ENCODE measurements at places on chromosomes 6 and 20.

- no peak for DNase-seq
Measured at GRCh38 chr20:24620937-24621519, 151.6 kb downstream of the SYNDIG1 start.

- DNase-seq: no peak
Measured at GRCh38 chr6:74997646-74998045, 208.2 kb downstream of the COL12A1 start.

- DNase-seq: no peak
Measured at GRCh38 chr6:51929934-51930574, 157.4 kb downstream of the PKHD1 start.

GRCh38 chr6:159169193-159169555 lies at the start of gene FNDC1:
Gene FNDC1, plus strand, starts transcription at chr6:159169400. Its CDS starts 197 bp downstream, at chr6:159169597.
- DNase-seq: peak; percentile 41

DNA sequence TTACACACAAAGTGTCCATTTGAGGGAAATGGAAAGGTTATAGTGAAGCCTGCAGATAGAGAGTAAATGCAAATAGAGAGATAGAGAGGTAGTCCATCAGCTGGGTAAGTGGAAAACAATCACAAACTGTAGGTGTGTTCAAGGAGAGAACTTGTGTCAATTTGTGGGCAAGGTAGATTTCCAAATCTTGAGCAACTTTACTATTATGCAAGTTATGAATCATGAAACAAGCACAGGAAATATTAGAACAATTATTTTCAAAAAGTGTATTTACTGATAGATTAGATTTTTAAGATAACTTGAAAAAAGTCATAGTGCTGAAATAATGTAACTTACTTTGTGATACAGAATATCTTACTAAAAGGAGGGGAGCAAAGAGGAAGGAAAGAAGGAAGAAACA lies 792.9 kb downstream of the EYS start:
- no peak for DNase-seq

GRCh38 chr20:58305061-58305460 lies 4.5 kb upstream of the RAB22A start:
- DNase-seq: no peak

DNA sequence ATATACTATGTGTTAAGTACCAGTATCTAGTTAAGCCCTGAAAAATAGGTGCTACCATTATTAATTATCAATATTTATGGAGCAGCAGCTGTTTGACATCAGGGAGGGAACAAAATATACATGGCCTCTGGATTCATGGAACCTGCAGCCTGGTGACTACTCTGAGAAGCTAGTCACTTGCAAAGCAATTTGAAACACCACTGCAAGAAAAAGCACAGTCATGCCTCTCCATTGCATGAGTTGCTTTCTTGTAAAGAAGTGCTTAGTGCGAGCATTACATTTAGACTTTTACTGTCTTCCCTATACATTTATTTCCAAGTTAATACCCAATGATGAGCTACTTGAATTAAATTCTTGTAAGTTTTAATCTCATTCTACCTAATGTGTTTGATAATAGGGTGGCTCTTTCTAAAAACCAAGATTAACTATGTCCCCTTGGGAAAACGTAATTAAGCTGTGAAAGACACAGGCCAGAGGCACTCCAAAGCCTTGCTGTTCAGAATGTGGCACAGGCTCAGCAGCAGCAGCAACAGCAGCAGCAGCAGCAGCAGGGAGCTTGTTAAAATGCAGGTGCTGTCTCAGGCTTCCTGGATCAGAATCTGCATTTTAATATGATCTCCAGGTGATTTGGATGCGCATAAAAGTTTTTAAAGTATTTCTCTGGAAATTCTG lies 83.6 kb downstream of the PFDN4 start:
- no peak for DNase-seq

DNA sequence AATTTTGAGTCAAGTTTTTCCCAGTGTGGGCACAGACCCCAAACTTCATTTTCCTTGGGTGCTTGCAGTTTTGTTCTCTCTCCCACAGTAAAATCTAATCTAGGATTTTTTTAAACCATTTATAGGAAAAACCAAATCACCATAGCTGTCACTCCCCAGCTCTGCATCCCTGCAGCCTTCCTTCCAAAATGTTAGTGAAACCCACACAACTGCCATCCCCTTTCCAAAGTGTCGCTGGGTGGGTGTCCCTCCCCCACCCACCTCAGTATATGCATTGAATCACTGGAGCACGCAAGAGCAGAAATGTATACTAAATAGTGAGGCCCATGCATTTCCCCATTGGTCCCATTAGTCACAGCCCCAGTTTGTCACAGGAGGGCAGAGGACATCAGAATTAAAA lies 138.3 kb downstream of the MTFR2 start:
- DNase-seq: no peak

GRCh38 chr20:46438156-46438750 lies 31.8 kb upstream of the ELMO2 start:
- DNase-seq: no peak

GRCh38 chr6:164124986-164125385 lies 710.5 kb downstream of the QKI start:
- no peak for DNase-seq

DNA sequence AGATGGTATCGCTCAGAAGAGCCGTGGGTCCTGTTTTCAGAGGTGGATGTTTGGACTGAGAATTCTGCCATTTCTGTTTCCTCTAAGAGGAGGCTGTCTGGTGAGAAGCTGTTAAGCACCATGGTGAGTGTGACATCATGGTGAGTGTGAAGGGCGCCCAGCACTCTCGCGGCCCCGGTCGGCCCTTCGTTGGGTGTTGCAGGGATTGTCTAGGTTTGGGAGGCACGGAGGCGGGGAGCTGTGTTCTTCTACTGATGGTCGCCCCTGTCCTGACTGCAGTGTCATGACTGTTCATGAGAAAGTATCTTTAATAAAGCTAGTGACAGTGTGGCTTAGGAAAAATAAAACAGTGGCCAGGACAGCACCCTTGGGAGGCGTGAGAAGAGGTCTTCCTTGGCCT lies 70.4 kb downstream of the NOL4L start:
- DNase-seq: no peak

GRCh38 chr6:93419304-93420162 lies at the start of gene EPHA7:
Gene EPHA7, minus strand, starts transcription at chr6:93419559. Its CDS starts 218 bp downstream, at chr6:93419341.
- peak; percentile 39 for DNase-seq

- no peak for DNase-seq
Measured at GRCh38 chr6:1736346-1737105, 126.8 kb downstream of the FOXC1 start.

GRCh38 chr6:137740967-137741761 lies 125.9 kb upstream of the TNFAIP3 start:
- no peak for DNase-seq

GRCh38 chr6:4975506-4975905 lies 28.3 kb downstream of the RPP40 start:
- no peak for DNase-seq

- no peak for DNase-seq
Measured at GRCh38 chr20:60431349-60431748, 473.1 kb downstream of the CDH26 start.

GRCh38 chr6:167540796-167541195 lies 215.9 kb downstream of the TTLL2 start:
- no peak for DNase-seq

DNA sequence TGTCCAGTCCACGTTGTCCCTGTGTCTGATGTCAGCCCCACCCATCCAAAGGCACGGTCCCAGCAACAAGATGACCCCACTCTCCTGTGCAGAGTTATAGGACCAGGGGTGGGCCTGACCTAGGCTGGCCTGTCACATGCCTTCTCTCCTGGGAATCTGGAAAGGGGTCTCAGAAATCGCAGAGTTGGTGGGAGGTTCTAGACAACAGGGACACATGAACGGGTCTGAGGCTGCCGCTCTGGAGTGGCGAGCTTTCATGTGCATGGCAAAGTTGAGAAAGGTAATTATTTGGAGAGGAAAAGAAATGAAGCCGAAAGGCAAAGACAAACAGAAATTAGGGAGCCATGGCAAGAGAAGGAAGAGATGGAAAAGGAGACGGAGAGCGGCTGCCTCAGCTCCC lies 29.5 kb downstream of the BFSP1 start:
- DNase-seq: no peak

DNA sequence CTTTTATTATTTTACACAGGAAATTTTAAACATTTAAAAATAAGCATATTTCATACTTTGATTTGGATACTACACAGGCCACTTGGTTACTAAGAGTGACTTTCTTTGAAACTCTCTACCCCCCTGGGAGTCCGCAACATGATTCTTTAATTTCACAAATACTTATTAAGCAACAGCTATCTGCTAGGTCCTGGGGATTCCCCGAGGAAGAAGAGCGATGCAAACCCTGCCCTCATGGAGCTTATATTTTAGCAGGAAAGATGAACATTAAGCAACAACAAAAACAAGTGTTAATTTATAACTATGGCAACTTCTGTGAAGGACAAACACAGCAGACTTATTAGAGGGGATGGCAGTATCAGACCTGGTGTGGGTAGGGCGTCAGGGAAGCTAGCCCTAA lies 3.9 kb upstream of the ADTRP start:
- no peak for DNase-seq

GRCh38 chr6:48389146-48390043 lies 278.4 kb upstream of the PTCHD4 start:
- no peak for DNase-seq

- DNase-seq: no peak
Measured at GRCh38 chr20:6113951-6114350, 8.9 kb downstream of the FERMT1 start.

- no peak for DNase-seq
Measured at GRCh38 chr6:36285187-36285671, 15.4 kb downstream of the PNPLA1 start.

- no peak for DNase-seq
Measured at GRCh38 chr6:128632131-128632530, 111.7 kb upstream of the PTPRK start.

DNA sequence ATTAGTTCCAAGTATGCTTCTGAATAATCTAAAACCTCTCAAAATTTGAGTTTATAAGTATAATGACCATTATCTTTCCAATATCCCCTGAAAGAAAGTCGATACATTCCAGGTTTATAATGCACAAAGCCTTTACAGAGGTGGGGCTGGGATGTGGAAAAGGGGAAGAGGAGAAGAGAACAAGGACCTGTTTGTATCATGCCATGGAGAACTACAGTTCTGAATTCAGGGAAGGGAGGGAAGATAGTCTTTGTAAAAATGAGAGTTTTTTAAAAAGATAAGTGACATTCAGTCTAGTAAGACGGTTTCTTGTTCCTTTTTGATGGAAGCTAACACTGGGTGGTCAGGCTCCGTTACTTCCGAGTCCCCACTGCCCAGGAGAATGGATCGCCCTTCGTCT lies 26.1 kb downstream of the ZBTB2 start:
- DNase-seq: no peak

- DNase-seq: no peak
Measured at GRCh38 chr20:49459684-49460083, 22.8 kb downstream of the KCNB1 start.

DNA sequence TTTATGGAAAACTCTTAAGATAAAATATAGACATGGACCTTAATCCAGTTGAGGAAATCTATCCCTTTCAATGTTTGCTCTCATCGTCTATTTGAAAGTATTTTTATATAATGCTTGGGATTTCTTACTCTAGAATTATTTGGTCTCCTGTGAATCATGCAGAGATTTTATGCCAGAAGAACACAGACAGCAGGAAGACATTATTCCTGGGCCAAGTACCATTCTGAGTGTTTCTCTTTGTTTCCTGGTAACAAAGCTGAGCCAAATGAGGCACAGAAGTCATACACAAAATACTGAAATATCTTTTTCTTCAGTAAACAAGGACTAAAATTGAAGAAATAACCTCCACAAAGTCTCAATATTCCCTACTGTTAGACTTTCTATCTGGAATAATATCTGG lies 538.2 kb upstream of the EYS start:
- no peak for DNase-seq

- DNase-seq: no peak
Measured at GRCh38 chr6:93293872-93294271, 125.5 kb downstream of the EPHA7 start.

- no peak for DNase-seq
Measured at GRCh38 chr20:51116765-51117686, 94.1 kb upstream of the KCNG1 start.

- no peak for DNase-seq
Measured at GRCh38 chr20:61161726-61162390, 90.2 kb upstream of the CDH4 start.

GRCh38 chr6:54916858-54917257 lies 70.3 kb downstream of the FAM83B start:
- no peak for DNase-seq

- no peak for DNase-seq
Measured at GRCh38 chr6:31171931-31172905, 1.7 kb upstream of the POU5F1 start.

- no peak for DNase-seq
Measured at GRCh38 chr20:3162080-3162611, 2.5 kb upstream of the FASTKD5 start.

DNA sequence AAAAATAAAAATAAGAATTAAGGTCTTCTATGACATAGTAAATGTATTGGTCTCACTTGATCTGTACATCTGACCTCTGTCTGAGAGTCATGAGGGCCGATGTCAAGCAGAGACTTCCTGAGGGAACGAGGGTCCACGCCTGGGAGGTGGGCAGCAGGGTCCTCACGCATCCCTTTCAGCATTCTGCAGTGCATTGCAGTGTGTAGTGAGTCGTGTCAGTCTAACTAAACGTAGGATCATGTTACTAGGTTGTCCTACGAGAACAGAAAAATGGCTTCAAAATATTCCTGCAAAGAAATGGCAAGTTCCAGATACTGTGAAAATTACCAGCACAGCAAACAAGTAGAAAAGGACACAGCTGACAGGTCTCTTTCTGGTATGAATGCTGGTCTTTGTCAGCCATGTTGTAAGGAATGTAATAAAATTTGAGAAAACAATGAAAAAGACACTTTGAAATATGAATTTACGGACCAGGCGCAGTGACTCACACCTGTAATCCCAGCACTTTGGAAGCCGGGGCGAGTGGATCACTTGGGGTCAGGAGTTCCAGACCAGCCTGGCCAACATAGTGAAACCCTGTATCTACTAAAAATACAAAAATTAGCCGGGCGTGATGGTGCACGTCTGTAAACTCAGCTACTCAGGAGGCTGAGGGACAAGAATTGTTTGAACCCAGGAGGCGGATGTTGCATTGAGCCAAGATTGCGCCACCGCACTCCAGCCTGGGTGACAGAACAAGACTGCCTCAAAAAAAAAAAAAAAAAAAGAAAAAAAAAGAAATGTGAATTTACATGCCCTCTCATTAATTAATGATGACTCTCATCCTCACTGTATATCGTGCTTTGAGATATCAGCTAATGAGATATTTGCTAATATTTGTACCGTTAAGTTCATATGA lies 2.4 kb upstream of the AHCY start:
- no peak for DNase-seq
